ENCODE measurements at places on chromosomes 11 and 22.

- DNase-seq, result no peak
These were observed 326.7 kb upstream of the NCAM1 start for GRCh38 chr11:112634551-112634950.

- DNase-seq, result no peak
These were observed 47.2 kb upstream of the CEP295 start for GRCh38 chr11:93614173-93614722.

GRCh38 chr11:128359515-128359914 lies 227.8 kb downstream of the ETS1 start:
- no peak for DNase-seq

GRCh38 chr22:45271667-45272201 lies 13.0 kb upstream of the UPK3A start:
- DNase-seq, result no peak

DNA sequence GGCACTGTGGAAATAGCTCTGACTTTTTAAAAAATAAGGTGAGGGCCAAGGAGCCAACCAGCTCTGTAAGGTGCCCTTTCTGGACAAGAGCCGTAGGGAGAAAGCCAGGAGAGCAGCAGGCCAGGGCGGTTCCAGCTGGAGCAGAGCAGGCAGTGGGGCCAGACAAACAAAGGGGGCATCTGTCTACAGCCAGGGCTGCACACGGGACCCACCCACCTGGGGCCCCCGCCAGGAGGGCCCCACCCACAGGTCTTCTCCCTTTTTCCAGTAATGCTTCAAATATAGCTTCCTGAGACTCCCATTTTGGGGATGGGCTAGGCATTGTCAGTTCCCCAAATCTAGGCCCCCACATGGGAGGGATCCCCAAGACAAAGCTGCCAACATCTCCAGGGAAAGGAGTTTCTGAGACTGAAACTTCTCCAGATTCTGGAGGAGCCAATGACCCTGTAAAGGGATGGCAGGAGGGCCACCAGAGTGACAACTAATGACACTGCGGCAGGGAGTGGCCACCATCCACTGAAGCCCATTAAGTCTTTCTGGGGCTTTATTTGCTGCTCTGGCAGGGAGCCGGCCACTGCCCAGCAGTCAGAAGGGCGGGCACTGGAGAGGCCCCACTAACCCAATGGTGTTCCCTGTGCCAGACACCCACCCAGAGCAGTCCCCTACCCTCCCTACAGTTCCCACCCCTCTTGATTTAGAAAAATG lies 1.9 kb downstream of the ZFTA start:
- no peak for DNase-seq

GRCh38 chr11:83073258-83073657 lies 1.6 kb upstream of the RAB30 start:
- no peak for DNase-seq

- no peak for DNase-seq
These were observed 16.5 kb downstream of the NUP50 start for GRCh38 chr22:45180146-45180679.

DNA sequence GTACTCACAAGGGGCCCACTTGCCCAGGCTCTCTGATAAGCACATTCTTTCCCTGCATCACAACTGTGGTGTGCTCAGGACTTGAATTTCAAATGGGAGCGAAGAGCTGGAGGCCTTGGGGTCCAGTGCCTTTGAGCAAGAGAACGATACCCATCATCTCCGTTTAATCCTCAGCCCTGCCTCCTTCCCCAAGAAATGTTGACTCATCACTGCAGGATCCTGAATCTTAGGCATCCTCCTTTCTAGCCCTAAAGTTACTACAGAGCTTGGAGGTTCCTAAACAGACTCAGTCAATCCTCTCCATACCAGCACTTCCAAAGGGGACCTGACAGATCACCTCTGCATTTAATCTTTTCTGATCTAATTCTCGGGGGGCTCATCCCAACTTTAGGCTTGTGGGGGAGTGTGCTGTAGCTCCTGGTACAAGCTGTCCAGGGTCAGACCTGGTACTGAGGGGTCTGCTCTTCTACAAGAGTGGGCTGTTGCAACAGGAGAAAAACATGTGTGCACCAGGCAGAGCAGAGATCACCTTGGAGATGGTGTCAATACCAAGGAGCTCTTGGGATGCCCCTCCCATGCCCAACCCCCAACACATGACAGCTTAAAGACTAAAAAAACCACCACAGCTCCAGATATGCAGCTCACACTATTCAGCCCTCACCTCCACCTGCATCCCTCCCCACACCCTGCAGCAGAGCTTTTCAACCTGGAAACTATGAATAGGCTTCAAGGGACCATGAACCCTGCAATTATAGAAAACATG lies 3.9 kb upstream of the PRG2 start:
- no peak for DNase-seq
